HepG2 (cell line): ENCODE measurements at places on chromosomes 7 and 10. TPM values are rescaled to one million over a fixed set of nuclear protein-coding genes. Genes with fewer than 3 reads are reported as not detected.

The GNG11 gene
- not detected in 2 replicates for polyA plus RNA-seq

The CRYGN gene
- polyA plus RNA-seq: 0.11 TPM in 1 of 2 replicates, not detected in the other

The ECHDC3 gene
- not detected in 2 replicates for polyA plus RNA-seq

The NPC1L1 gene
- 14.5 and 26.6 TPM in 2 replicates for polyA plus RNA-seq

The CALCR gene
- not detected in 2 replicates for polyA plus RNA-seq

DNA sequence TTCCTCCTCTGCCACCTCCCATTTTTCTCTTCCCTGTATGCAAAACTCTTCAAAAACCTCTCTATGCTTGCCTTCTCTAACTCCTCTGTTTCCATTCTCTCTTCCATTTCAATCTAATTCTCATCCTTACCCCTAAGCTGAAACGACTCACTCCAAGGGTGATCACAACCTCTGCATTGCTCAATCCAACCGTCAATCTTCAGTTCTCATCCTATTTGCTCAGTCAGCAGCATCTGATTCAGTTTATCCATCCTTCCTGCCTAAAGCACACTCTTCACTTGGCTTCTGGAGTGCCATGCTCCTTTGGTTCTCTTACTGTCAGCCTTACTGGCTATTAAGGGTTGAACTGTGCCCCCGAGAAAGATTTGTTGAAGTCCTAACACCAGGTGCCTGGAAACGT lies 163.5 kb upstream of the NEBL start:
- no peak for DNase-seq

DNA sequence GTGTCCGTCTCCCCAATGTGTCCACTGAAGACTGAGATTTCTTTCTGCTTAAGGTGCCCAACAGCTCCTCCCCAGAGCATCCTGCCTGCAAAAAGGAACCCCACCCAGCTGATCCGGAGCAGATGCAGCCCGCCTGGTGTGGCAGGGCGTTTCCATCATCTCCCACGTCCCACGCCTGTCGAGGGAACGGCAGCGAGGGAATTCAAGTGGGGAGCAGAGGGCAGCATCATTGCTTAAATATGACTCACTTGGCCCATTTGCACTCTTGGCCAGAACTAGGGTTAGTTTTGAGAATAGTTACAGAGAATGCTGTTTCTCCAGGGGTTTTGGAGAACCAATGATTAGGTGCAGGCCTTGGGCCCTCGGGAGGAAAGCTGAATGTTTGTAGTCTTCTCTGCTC lies 20.8 kb downstream of the VWA2 start:
- DNase-seq: no peak

GRCh38 chr10:75959209-75959608 lies 527.8 kb downstream of the LRMDA start:
- DNase-seq: peak; percentile 54

DNA sequence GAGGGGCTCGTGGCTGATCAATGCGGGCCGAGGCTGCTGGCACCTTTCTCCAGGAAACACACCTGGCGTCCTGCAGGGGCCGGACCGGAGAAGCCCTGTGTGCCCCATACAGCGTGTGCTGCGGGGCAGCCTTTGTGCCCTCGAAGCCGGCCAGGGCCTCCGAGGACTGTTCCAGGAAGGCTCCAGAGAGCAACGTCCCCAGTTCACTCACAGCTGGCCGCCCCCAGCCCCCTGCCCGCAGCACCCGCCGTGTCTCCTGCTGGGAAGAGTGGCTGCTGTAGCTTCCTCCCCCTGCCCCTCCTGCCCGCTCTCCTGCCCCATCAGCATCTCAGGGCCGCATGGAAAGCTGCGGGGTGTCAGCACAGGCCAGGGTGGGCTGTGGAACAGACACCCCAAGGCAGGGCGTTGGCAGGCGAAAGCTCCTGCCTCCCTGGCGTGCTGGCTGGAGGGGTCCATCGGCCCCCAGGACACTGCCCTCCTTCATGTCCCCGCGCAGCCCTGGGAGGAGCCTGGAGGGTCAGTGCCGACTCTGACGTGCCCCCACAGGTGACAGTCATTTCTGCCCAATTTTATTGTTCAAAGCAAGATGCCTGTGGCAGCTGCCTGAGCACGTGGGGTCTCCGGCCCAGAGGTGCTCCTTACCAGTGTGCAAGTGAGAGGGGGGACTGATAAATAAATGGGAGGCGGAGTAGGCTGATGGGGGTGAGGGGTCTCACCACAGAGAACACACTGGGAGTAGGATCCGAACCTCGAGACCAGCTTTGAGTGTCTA lies 95.8 kb upstream of the DIP2C start:
- DNase-seq: no peak

DNA sequence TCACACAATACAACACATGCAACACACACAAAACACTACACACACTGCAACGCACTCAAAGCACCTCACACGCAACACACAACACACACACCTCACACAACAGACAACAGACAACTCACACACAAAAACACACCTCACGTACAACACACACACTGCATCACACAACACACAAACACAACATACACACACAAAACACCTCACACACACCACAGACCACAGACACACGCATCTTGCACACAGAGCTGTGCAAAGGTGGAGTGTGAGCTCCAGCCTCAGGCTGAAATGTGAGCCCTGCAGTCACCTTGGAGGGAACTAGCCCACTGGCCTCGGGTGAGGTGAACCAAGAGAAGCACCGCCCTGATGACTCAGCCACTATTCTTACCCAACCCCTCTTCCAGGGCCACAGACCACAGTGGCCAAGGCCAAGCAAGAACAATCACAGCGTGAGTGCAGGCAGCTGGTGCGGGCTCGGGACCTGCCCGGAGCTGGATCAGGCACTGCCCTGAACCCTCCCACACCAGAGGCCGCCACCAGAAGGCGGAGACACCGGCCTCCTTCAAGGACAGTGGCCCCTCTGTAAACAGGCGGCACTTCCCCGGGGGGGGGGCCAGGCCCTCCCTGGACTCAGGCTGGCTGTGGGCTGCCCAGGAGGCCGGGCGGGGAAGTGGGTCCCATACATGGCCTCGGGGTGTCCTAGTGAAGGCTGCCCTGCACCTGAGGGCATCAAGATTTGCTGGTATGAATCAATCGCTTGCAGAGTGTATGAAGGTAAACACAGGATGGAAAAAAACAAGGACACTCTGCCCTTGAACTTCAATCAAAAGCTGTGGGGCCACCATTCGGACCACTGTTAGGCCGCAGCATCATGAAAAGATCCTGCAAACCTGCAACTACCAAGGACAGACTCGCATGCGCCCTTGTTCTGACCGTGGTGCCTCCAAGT lies 106.7 kb downstream of the TNS3 start:
- peak; percentile 98 for DNase-seq

- no peak for DNase-seq
Observed at GRCh38 chr10:50431791-50432190, 180.5 kb upstream of the ASAH2 start.

DNA sequence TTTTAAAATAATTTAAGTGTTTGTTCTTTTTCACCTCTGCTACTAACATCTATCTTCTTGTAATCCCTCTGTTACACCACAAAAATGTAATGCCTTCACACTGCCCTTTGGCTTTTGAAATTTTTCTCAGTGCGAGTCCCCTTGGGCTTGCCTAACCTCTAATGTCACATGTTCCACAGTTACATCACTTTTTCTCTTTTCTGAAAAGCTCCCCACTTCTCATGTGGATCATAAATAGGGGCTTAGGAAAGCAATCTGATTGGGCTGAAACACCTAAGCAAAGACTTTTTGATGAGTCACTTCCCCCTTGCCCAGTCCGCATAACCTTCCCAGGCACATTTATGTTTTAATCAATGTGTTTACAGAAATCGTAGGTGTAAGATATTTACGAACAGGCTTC lies 288.2 kb downstream of the IPMK start:
- DNase-seq: no peak

GRCh38 chr10:50658165-50658564 lies 34.4 kb upstream of the SGMS1 start:
- no peak for DNase-seq

DNA sequence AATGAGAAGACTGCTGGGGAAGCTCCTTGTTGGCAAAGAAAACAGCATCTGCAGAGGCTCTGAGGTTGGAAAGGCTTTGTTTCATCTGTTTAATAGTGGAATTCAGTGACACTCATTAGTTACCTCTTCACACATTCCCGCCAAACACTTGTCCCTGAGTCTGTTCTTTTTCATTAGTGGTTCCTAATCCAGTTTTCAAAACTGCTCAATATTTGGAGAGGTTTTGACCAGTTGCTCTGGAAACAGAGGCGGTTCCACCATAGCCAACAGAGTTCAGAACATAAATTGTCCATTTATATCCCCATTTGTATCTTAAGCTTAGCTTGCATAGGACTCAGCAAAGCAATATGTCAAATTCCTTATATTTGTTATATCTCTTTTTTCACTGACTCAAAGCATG lies 754.6 kb downstream of the AUTS2 start:
- DNase-seq: no peak

- no peak for DNase-seq
Observed at GRCh38 chr7:98174334-98175259, 36.6 kb upstream of the BHLHA15 start.

DNA sequence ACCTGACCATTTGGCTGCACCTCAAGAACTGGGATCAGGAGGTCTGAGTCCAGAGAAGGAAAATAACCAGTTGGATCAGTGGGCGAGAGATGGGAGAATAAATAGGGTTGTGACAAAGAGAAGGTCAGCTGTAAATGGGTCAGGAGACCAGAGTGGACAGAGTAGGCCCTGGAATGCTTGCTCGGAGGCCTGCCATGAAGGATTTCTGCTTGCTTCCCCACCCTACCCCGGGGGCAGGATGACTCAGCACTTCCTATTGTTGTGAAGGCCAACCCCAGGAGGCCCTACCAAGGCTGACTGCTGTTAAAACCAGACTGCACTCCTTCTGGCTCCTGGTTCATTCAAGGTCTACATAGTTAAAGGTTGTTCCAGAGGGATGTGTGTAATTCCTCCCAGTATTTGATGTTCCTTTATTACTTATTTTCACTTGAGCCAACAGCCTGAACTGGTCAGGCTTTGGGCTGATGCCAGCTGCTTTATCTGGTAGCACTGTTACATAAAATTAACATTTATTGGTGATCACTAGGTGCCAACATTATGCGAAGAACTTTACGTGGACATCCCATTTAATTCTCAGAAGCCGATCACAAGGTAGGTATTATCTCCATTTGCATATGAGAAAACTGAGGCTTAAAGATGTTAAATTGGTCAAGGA lies 27.3 kb upstream of the IFRD1 start:
- peak; percentile 89 for DNase-seq

GRCh38 chr10:14635043-14635710 lies 139.5 kb downstream of the FAM107B start:
- no peak for DNase-seq

GRCh38 chr10:83994325-83994724 lies 145.0 kb upstream of the GHITM start:
- no peak for DNase-seq

DNA sequence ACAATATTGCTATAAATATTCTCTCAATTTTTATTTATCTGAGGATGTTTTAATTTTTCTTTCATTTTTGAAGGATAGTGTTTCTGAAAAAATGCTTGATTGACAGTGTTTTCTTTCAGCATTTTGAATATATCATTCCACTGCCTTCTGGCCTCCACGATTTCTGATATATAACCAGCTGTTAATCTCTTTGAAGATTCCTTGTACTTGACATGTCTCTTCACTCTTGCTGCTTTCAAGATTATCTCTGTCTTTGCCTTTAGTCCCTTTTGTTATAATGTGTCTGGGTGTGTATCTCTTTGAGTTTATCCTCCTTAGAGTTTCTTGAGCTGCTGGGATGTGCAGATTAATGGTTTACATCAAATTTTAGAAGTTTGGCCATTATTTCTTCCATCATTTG lies 22.8 kb upstream of the DNAJC1 start:
- DNase-seq: no peak

DNA sequence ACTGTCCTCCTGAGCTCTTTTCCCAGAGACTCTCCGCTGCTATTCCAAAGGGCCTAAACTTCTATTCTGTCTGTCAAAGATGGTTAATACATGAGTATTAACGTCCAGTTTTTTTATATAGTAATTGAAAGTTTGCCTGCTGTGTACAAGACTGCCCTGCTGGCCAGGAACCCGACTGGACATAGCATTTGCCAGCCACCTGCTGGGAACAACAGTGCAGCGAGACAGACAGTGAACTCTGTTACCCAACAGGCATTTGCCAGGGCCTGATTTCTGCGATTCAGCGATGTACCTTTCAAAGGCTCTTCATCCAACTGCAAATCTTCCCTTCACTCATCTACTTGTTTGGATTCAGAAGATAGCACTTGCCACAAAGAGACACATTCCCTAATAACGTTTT lies 128.8 kb upstream of the SEM1 start:
- DNase-seq: no peak

DNA sequence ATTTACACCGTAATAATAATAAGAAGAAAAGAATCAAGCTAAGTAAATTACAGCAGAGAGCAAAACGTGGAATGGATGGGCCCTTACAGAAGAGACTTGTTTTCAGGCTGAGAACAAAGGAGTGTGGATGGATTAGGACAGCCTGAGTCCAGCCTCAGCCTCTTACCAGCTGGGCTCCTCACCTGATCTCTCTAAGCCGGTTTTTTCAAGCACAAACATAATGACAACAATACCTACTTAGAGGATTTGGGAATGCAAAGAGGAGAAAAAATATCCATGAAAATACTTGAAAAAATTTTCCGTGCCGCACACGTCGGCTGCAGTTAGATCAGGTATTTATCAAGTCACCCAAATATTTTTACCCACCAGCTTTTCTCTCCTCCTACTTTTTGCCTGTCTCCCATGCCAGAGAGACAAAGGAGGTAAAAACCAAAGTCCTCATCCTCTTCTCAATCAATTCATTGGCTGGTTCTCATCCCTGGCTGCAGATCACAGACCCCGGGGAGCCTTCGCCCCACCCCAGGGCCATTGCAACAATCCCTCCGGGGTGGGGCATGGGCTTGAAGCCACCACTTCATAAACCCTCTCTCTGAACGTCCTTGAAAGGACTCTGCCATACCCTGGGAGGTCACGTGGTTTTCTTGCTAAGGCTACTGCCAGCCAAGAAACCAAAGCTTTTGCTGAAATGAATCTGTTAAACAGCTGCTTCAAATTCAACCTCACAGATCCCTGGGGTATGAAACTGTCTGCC lies 29.7 kb upstream of the GTF2I start:
- DNase-seq: peak; percentile 93

GRCh38 chr7:69751026-69751425 lies 152.8 kb downstream of the AUTS2 start:
- no peak for DNase-seq

DNA sequence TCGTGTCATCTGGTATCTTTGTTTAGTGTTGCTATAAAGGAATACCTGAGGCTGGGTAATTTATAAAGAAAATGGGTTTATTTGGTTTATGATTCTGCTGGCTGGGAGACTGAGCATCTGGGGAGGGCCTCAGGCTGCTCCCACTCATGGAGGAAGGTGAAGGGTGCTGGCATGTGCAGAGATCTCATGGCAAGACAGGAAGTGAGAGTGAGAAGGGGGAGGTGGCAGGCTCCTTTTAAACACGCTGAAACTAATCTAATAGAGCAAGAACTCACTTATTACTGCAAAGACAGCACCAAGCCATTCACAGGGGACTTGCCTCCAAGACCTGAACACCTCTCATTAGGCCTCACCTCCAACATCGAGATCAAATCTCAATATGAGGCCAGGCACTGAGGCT lies 11.3 kb downstream of the OIT3 start:
- DNase-seq: no peak
